Kidney epithelial cell (primary cell): ENCODE measurements at places on chromosomes 7 and 10.
A peak's percentile ranks its signal among the peaks of the same experiment; 100 is the strongest.

GRCh38 chr7:108263425-108263824 lies 133.3 kb upstream of the LAMB4 start:
- DNase-seq, result no peak

DNA sequence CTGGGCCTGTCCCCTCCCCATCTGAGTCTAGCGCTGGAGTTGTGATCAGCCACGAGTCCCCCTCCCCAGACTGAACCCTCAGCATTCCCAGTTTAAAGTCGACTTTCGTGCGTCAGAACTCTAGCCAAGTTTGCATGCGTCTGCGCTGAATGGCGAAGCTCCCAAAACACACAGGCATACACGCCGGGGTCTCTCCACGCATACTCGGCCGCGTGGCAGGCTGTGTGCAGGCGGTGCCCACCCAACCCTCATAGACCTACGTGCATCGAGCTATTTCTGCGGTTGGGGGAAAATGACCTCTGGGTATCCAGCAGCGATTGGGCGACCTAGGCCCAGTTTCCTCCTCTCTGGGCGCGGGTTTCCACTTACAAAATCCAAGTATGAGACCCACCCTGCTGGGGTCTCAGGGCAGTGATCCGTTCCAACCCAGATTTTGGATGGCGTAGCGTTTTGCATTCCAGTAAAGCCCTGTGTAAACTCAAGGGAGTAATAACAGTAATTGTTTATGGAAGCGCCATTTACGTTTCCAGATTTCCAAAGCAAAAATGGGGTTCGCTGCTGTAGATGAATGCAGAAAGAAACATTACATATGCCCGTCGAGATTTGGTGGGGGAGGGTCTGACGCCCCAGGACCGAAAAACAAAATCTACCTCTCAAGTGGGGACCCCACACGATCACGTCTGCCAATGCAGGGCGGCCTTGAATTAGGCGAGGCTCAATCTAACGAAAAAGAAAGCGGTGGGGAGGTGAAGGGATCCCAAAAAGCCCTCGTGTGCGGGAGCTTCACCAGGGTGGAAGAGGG lies 2.0 kb upstream of the HMX3 start:
- DNase-seq, result no peak

GRCh38 chr10:44016589-44017482 lies 368.1 kb downstream of the CXCL12 start:
- no peak for DNase-seq

GRCh38 chr7:4830176-4830575 lies 31.7 kb downstream of the PAPOLB start:
- DNase-seq, result peak; percentile 21

DNA sequence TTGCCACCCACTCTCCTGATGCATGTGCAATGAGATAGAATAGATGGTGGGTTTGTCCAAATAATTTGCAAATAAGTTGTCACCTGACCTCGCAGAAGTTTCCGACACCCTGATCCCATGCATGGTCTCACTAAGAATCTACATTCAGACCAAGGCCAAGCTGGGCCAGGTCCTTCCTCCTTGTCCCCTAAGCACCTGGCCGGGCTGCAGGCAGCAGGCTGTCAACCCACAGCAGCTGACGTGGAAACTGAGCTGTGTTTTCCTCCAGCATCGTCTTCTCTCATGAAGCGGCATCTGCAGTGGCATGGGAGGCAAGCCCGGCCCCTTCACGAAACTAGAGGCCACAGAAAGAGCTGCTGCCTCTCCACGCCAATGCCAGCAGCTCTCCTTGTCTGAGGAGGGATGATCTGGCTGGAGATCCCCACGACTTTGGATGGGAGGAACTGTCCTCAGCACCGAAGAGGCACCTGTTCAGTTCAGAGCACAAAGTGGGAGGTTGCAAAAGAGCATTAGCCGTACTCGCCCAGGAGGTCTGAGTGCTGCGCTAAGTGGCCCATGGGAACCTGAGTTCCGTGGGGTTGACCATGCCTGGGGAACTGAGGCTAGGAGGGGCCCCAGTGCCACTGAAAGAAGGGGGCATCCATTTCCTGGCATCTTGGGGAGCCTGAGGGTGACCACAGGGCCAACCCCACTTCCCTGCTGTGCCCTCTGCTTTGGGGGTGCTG lies 110.5 kb upstream of the INSIG1 start:
- DNase-seq, result no peak

DNA sequence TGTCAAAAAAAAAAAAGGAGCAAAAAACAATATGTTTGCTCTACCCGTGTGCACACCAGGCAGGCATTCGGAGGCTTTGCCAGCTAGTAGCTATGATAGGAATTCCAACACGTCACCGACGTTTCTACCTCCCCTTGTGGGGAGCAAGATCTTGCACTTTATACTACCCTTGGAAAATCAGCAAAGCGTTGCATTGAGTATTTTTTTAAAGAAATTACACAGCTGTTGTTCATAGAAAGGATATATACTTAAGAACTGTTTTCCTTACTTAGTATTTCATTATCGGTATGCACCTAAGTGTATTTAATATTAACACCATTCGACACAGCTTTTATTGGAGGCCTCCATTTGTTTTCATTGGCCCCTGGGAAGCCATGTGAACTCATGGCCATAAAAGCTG lies 159.9 kb upstream of the MGMT start:
- DNase-seq, result peak; percentile 26

- DNase-seq, result no peak
Measured at GRCh38 chr10:43594944-43595589, 11.2 kb upstream of the ZNF485 start.

DNA sequence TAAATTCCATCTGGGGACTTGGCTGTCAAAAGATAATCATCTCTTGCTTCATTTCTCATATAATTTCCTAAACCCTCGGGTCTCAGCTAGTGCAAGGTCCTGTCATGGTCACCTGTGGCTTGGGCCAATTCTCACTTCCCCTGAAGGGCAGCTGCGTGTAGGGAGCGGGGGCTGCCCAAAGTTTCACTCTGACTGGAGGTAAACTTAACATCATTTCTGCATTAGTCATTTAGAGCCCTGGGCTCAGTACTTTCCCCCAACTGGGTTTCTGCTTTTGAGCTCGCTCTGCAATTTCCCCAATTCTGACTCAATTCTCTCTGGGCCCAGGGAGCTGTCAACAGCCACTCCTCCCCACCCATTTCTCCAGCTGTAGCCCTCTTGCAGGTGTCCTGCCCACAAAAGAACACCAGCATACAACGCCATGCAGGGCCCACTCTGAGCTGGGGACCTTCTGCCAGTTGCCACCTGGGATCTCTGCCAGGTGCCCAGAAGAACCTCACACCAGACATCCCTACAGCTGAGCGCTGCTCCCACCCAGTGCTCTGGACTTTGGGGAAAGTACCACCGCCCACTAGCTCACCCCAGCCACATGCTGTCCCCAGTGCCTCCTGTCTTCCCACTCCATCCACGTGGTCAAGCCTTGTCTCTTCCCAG lies 37.9 kb downstream of the VOPP1 start:
- no peak for DNase-seq

- DNase-seq, result no peak
Measured at GRCh38 chr10:77121829-77122228, 515.8 kb downstream of the KCNMA1 start.

DNA sequence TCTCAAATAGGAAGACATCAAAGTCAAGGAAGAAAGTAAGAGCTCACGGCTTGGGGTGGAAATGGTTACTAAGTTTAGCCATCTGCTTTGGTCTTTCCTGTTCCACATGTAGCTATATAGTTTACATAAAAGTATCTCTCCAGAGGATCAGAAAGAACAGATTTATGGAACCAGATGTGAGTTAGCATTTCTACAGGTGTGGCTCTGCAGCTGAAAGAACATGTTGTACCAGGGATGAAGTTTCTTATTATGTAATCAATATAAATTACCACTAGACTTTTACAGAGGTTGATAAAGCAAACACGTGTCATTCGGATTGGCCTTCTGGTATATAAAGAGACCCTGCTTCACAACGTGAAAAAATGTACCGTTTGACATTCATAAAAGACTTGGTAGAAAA lies 19.9 kb downstream of the CALD1 start:
- DNase-seq, result no peak

- no peak for DNase-seq
Measured at GRCh38 chr7:132511921-132512320, 64.3 kb downstream of the PLXNA4 start.

GRCh38 chr7:90961037-90961725 lies 303.1 kb upstream of the FZD1 start:
- no peak for DNase-seq

DNA sequence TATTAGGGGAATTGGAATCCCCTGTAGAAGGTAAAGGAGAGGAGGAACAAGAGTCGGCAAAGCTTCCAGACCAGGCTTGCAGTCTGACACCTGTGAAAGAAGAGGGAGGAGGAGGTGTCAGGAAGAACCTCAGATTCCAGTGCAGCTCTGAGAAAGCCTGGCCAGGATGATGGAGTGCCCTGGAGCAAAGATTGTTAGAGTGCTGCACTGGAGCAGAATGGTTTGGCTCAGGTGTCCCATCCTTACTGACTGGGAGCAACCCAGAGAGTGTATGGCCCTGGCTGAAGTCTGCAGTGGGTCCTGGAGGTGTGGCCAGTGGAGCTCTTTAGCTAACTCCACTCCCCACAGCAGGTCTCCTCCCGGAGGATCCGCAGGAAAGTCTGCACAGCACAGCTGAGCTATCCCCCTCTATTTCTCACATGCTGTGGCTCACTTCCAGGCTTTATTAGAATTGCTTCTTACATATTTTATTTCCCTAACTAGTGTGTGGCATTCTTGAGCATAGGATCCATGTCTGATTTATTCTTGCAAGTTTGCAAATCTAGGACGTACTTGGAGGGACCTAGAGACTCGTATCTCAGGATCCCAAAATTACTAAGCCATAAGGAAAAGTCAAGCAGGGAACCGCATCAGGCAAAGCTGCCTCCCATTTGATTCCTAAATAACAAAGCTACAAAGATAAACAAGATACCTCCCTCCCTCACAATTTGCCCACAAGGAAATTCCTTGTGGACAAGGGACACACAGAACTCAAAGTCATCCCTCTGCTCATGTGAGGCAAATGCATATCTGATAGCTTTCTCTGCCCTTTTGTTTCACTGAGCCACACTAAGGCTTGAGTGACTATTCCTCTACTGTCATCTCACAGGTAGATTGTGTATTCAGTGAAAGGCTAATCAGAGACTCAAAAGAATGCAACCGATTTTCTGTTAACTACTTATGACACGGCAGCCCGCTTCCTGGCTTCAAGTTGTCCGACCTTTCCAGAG lies 58.8 kb downstream of the VIM start:
- DNase-seq, result no peak

GRCh38 chr10:34291466-34292193 lies 523.5 kb downstream of the PARD3 start:
- DNase-seq, result no peak

GRCh38 chr10:77431209-77431611 lies 206.4 kb downstream of the KCNMA1 start:
- DNase-seq, result no peak
